Left renal cortex interstitium (tissue), 4 donors: ENCODE measurements at places on chromosomes 6 and 20. TPM values are rescaled to one million over a fixed set of nuclear protein-coding genes. Genes with fewer than 3 reads are reported as not detected.

HS3ST5 gene
- 0.76 TPM for polyA plus RNA-seq

GSS gene
- polyA plus RNA-seq, result 61.3 TPM

PRSS35 gene
- polyA plus RNA-seq, result 55.3 TPM

TBX18 gene
- polyA plus RNA-seq, result 7.8 TPM

LAMA4 gene
- polyA plus RNA-seq, result 90.0 TPM

SMOC2 gene
- 33.0 TPM for polyA plus RNA-seq

MOCS1 gene
- polyA plus RNA-seq, result 14.4 TPM

MUCL3 gene
- polyA plus RNA-seq, result 0.13 TPM

CDSN gene
- not detected for polyA plus RNA-seq

ZNF184 gene
- polyA plus RNA-seq, result 17.1 TPM

KCNK5 gene
- 13.0 TPM for polyA plus RNA-seq

TMEM170B gene
- 11.7 TPM for polyA plus RNA-seq

FNDC11 gene
- 0.99 TPM for polyA plus RNA-seq

PHACTR3 gene
- polyA plus RNA-seq, result 10.5 TPM

CALHM5 gene
- 2.3 TPM for polyA plus RNA-seq

TGM6 gene
- not detected for polyA plus RNA-seq

PHF3 gene
- 55.8 TPM for polyA plus RNA-seq

TRIM15 gene
- polyA plus RNA-seq, result 0.62 TPM

VGLL2 gene
- polyA plus RNA-seq, result not detected

NOX3 gene
- polyA plus RNA-seq, result 2.1 TPM

PPIL1 gene
- polyA plus RNA-seq, result 53.1 TPM

WFDC2 gene
- 201 TPM for polyA plus RNA-seq

FOXO3 gene
- 47.2 TPM for polyA plus RNA-seq

SIRPD gene
- polyA plus RNA-seq, result not detected

RAD21L1 gene
- polyA plus RNA-seq, result not detected

NFATC2 gene
- 2.2 TPM for polyA plus RNA-seq

ITPR3 gene
- polyA plus RNA-seq, result 8.9 TPM

ADTRP gene
- polyA plus RNA-seq, result 2.3 TPM

SLC44A4 gene
- polyA plus RNA-seq, result 51.3 TPM

FRS3 gene
- 7.8 TPM for polyA plus RNA-seq

CPXM1 gene
- 306 TPM for polyA plus RNA-seq

MYL9 gene
- 216 TPM for polyA plus RNA-seq

HAO1 gene
- 0.27 TPM for polyA plus RNA-seq

DDO gene
- polyA plus RNA-seq, result 0.84 TPM

GPX5 gene
- polyA plus RNA-seq, result not detected

POU3F2 gene
- 0.27 TPM for polyA plus RNA-seq

GCNT2 gene
- polyA plus RNA-seq, result 16.0 TPM

NNAT gene
- 135 TPM for polyA plus RNA-seq

ABCF1 gene
- 73.1 TPM for polyA plus RNA-seq

PAK5 gene
- polyA plus RNA-seq, result 0.34 TPM

SYTL3 gene
- polyA plus RNA-seq, result 3.5 TPM

APMAP gene
- 95.7 TPM for polyA plus RNA-seq

TREML1 gene
- 0.96 TPM for polyA plus RNA-seq

WFDC9 gene
- not detected for polyA plus RNA-seq

GGT7 gene
- polyA plus RNA-seq, result 16.0 TPM

GINM1 gene
- 80.4 TPM for polyA plus RNA-seq

CCR6 gene
- 0.04 TPM for polyA plus RNA-seq

XPO5 gene
- polyA plus RNA-seq, result 58.0 TPM

RIMS1 gene
- 2.2 TPM for polyA plus RNA-seq

CRISP3 gene
- polyA plus RNA-seq, result not detected

ARMH2 gene
- not detected for polyA plus RNA-seq

WFDC12 gene
- polyA plus RNA-seq, result not detected

TRIM10 gene
- polyA plus RNA-seq, result 0.40 TPM

THBS2 gene
- polyA plus RNA-seq, result 7.6 TPM

ACTL10 gene
- polyA plus RNA-seq, result 0.35 TPM

LY86 gene
- 1.7 TPM for polyA plus RNA-seq

ESR1 gene
- 0.69 TPM for polyA plus RNA-seq

ZBP1 gene
- 0.05 TPM for polyA plus RNA-seq
